ENCODE measurements at places on chromosomes 2 and 18.

- DNase-seq: no peak
Measured at GRCh38 chr2:142883526-142883925, 6.1 kb downstream of the KYNU start.

- DNase-seq: no peak
Measured at GRCh38 chr2:162484551-162484950, 140.6 kb downstream of the GCA start.

GRCh38 chr2:151289972-151290866, 751 bp upstream of the NMI start:
- peak; percentile 37 for DNase-seq

- DNase-seq: no peak
Measured at GRCh38 chr2:36238106-36238505, 117.5 kb upstream of the CRIM1 start.

GRCh38 chr2:64987956-64988419, 1.2 kb upstream of the SLC1A4 start:
- no peak for DNase-seq

GRCh38 chr18:50398947-50399346, 24.1 kb downstream of the SKA1 start:
- DNase-seq: no peak

GRCh38 chr2:195818526-195818925, 161.5 kb downstream of the SLC39A10 start:
- no peak for DNase-seq

DNA sequence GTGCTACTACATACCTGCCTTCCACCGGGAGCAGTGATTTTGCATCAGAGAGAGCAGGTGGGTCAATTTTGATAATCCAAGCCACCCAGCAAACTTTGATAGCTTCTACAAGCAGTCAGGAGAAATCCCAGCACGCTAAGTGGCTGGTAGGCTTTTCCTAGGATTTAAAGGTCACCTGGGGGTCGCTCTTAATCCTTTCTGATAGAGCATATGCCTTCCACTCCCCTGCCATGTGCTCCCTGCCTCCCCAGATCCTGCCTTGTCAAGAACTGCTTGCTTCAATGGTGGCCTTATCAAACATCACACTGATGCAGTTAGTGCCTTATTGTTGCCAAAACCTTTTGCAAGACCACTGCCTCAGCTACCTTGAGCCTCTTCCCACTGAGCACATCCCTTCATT, 462.3 kb upstream of the MEX3C start:
- no peak for DNase-seq

GRCh38 chr2:26574066-26574899, 66.9 kb downstream of the CIB4 start:
- no peak for DNase-seq

- DNase-seq: no peak
Measured at GRCh38 chr2:99729104-99730025, 239.5 kb upstream of the REV1 start.

DNA sequence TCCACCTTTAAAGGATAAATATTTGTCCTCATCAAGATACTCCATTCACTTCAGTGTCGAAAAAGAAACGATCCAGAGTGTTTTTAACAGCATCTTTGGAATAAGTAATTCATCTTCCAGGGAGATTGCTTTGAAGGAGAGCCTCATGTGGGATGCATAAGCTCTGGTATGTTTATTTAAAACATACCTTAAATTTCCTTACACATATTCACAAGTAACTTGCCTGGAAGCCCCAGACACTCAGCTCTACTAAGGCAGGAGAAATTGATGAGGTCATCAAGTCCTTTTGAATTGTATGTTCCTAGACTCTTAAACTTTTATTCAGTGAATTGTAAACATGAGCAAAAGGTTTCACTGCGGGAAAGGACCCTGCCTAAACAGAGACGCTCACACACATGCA, 103.0 kb downstream of the CDK15 start:
- no peak for DNase-seq

DNA sequence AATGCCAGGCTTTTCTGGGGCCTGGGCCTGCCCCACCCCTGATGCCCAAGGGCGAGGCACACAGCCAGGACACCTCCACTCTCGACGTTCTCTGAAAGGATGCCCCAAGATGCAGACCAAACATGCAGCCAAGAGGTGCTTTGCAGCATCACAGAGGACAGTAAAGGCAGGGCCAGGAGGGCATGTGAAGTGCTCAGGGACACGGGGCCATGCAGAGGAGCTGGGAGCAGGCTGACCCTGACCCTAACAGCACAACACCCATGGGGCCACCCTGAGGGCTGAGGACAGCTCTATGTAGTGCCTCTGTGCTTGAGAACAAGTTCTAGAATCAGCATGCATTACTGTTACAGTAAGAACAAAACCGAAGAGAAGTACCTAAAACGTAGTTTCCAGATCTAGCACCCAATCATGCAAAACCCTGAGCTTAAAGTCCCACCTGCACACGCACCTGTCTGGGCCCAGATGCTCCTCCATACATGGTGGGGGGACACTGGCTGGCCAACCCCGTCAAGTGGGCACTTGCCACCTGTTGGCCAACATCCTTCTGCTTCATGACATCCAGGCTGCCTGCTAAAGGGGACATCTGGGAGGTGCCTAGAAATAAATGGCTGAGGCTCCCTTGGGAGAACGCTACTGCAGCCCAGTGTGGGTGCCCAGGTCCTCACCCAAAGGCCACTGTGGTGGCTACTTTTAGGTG, 15.4 kb downstream of the HS6ST1 start:
- no peak for DNase-seq

DNA sequence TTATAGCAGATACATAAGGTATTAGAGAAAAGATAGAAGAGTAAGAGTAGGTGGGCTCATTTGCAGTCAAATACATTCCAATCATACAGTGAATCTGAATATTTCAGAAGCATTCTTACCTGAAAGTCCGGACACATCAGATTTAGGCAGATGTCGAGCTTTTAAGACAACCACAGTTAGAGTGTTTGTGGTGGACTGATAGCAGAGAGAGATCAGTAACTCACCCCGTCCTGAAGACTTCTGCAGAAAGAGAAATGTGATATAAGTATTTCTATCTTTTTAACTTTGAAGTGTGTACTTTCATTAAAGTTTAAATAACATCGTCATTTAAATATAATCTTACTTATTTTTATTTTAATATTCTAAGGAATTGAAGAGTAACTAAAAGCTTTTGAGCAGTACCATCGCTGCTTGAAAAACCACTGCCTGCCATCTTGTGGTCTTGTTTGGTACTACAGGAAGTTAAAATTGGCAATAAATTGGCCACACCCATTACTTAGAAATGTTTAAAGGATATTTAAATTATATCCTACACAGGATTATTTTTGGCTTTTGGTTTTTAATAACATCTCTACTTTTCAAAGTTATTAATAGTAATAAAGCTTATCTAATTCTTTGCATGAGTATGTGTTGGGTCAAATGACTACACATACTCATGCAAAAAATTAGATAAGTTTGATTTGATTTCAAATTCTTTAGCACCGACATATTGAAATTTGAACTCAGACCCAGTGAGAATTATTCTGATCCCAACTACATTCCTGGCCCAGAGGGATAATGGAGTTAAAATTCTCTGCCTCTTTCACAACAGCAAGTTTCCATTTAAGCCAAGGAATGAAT, 5.5 kb downstream of the SYT4 start:
- DNase-seq: peak; percentile 8

GRCh38 chr18:69658685-69659084, 258.0 kb downstream of the DOK6 start:
- DNase-seq: no peak

GRCh38 chr2:39492095-39492590, 55.1 kb upstream of the MAP4K3 start:
- peak; percentile 46 for DNase-seq

GRCh38 chr2:231877533-231878456, 48.4 kb downstream of the NPPC start:
- DNase-seq: no peak

DNA sequence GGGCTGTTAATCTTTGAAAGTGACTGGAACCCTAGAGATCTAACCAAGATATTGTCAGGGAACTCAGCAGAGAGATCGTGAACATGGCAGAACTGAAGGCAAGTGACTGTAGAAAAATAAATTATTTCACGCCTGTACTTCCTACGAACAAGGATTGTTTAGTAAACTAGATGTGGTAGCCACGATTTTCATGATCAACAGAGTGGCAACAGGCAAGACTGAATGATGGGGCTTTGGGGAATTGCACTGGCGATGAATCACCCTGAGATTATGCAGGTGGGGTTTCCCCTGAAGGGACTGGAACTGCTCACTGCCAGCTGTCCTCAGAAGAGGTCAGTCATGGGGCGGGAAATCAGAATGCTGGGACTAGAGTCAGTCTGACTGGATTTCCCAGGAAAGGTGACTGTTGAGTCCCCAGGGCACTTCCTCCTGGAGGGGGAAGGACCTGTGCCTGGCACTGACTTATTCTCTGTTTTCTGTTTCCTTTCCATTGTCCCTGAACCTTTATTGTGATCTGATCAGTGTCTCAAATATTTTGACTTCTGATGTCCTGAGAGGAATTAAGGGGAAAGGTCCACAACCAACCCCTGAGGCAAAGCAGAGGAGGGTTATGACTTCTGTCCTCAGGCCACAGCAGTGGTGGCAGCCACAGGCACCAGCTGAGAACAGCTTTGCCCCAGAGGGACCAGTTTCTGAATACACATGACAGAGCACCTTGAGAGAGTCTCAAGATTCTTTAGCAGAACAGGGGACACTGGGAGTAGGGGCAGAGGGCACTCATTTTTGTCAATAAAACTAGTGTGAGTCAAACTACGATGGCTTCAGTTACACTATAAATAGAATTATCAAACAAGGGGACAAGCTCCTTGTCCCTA, 70.0 kb downstream of the NAB1 start:
- DNase-seq: peak; percentile 86

DNA sequence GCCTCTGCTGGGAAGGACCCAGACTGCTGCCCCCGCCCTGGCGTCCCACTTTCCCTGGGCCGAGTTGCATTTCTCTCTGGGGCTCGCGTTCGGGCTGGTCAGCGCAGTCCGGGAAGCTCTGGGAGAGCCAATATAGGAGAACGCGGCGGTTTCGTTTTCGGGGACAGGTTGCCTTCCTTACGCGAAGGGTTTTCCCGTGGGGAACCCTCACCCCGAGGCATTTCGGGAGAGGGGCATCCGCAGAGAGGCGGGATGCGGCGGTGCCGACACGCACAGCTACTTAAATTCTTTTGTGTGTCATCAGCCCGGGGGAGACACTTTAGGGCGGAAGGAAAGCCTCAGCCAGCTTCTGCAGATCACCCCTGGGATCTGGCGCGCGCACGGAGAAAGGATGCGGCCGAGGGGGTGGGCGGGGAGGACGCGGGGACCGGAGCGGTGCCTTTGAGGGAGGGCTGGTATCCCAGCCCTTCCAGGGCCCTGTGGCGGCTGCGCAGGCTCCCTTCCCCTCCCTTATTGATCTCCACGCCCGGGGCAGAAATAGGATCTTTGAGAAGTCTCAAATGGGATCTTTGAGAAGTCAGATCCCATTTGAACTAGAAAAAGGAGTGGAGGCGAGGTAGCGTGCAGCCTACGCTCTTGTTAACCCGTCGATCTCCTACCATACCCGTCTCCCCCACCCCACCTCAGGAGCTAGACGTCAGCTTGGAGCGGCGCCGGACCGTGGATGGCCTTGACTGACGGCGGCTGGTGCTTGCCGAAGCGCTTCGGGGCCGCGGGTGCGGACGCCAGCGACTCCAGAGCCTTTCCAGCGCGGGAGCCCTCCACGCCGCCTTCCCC, 1.2 kb downstream of the GATA6 start:
- peak; percentile 15 for DNase-seq

- DNase-seq: no peak
Measured at GRCh38 chr2:101699755-101700461, 2.4 kb downstream of the MAP4K4 start.

DNA sequence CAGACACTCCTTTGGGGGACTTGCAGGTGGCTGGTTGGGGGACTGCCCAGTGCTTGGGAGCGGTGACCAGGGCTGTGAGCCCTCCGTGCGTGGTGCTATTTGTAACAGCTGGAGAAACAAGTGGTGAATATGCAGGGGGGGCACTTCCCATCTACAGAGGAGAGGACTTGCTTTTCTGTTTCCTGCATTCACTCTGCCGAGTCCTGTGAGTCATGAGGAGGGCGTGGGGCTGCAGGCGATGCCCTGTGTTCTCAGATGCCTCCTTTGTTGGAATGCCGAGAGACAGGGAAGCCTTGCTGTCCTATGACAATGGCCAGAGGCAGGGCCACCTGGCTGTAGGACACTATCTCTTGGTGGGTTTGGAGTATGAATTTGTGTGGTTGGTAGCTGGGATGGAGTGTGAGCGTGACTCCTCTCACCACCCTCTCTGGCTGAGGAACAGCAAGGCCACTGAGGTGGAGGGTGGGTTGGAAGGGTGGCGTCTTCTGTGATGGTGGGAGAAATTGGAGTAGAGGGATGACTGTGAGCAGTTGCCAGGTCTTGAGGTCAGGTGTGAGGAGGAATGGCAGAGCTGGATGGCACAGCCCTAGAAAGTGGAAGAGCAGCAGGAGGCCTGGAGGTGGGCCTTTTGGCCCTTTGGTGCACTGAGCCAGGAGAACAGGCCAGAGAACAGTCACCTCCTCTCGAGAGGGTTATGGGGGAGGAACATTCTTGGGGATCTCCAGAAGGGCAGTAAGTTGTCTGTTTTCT, 24.3 kb downstream of the FHOD3 start:
- no peak for DNase-seq

GRCh38 chr2:135586148-135586547, 54.9 kb downstream of the R3HDM1 start:
- DNase-seq: no peak

- no peak for DNase-seq
Measured at GRCh38 chr2:10985260-10985659, 73.5 kb downstream of the KCNF1 start.

DNA sequence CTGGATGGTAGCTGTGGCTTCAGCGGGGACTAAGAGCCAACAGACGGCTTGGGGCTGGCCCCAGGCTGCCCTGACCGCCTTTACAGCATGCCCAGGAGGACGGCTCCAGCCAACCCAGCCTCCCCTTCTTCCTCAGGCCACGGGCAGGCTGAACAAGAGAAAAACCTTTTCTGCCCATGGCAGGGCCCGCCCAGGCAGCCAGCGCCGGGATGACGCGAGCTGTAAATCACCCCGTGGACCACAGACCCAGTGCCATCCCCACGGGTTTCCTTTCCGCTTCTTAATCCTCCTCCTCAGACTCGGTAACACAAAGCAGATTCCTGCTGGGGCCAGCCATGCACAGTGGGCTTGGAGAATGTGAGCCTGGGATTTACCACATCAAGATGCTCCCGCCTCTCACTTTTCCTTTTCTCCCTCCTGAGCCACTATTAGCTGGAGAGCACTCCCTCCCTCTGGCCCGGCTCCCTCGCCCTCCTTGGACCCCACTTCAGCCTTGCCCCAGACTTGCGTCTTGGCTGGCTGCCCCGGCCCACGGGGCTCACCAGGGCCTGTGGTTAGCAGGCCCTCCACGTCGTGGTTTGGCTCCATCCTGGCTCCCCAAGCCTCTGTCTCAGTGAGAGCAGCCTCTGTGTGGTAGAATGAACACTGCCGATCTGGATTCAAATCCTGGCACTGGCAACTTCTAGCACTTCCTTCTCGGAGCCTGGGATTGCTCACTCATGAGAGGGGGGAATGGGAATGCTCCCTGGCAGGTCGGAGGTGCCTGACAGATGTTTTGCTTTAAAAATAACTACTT, 31.4 kb downstream of the ATOH8 start:
- peak; percentile 9 for DNase-seq

Data from stimulated activated CD4-positive, alpha-beta T cell treated with anti-CD3 and anti-CD28 coated beads, Interleukin-15, amount 100 ng/mL, for 24 hours (primary cell).